ENCODE measurements at places on chromosomes 1 and 21.
A peak's percentile ranks its signal among the peaks of the same experiment; 100 is the strongest.

GRCh38 chr1:151512326-151512725 is 1.1 kb downstream of the CGN start:
- no peak for DNase-seq

DNA sequence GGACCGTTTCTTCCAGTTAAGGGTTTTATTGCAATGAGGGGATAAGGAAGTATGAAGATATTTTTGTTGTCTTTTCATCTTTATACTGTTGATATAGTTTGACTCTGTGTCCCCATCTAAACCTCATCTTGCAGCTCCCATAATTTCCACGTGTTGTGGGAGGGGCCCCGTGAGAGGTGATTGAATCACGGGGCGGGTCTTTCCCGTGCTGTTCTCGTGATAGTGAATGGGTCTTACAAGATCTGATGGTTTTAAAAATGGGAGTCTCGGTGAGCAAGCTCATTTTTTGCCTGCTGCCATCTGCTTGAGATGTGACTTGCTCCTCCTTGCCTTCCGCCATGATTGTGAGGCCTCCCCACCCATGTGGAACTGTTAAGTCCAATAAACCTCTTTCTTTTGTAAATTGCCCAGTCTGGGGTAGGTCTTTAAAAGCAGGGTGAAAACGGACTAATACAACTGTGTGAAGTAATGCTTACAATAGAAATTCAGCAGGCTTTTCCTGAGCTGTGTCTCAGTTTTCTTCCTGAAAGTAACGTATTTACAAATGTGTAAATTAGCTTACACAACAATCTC is 377.3 kb downstream of the SIPA1L2 start:
- DNase-seq = no peak

DNA sequence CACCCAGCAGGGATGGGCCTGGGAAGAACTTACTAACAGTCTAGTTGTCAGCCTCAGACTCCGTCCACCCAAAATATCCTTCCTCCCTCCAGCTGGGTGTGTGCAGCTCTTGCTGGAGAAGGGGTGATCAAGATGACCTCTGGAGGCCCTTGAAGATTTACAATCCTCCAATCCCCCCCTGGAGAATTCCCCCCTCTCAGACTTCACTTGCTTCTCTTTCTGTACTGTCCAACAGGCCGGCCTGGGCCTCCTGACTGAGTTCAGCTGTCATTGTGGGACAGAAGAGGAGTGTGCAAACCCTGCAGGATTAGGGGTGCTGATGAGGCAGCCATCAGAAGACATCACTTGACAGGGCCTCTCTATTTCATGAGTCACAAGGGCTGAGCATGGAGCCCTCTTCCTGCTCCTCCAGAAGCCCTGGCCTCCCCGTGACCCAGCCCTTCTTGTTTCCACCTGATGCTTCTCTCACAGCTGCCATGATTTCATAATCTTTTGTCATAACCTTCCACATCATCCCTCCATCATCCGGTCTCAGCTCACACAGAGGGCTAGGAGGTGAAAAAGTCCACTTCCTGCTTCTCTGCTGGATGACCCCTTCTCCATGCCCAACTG is 17.5 kb upstream of the IGFN1 start:
- DNase-seq = no peak

DNA sequence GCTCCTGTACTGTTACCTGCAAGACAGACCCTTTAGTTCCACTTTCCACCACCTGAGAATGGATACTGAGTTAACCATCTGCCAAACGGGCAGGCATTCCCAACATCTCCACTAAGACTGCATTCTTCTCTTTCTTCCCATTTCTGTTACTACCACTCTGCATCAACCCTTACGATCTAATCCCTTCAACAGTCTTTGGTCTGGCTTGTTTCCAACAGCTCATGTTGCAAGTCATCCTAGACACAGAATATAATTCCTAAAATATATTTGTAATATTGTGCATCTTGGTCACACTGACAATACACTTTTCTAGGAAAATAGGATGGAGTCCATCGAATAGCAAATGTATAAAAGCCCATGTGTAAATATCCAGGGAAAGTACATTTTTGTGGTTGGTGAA is 166.7 kb downstream of the SIPA1L2 start:
- no peak for DNase-seq

DNA sequence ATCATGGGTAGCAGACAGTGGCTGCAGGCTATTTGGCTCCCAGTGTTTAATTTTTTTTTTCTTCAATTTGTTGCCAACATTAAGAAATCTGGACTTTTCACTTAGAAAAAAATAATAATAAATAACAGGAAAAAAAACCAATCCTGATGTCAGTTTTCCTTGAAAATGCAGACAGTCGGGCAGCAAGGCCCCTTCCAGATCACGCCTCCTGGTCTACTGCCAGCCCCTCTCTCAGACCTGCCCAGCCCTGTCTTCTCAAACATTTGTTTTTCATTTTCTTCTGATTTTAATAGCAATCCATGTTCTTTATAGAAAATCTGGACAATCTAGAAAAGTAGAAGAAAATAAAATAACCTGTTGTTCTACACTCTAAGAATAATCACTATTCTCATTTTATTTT is 15.5 kb downstream of the IFNGR2 start:
- DNase-seq = no peak

- no peak for DNase-seq
Measured at GRCh38 chr1:111814642-111815041, 58.9 kb downstream of the DDX20 start.

- DNase-seq = no peak
Measured at GRCh38 chr1:18530587-18531502, 50.1 kb downstream of the KLHDC7A start.

DNA sequence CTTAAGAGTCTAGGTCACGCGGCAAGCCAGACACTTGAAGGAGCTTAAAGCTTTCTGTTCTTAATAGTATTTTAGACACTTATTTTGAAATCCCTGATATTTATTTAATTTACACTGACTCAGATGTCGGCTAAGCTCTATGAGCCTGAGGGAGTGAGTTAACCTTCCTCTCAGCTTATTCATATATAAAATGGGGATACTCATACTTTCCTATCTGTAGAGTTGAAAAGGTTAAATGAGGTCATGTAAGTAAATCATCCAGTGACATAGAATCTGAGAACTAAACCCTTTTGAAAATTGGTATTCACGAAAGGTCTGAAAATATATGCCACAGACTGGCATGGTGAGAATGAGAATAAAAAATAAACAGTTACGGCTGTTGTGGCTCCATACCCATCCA is 1.4 kb upstream of the GPR161 start:
- DNase-seq = no peak

DNA sequence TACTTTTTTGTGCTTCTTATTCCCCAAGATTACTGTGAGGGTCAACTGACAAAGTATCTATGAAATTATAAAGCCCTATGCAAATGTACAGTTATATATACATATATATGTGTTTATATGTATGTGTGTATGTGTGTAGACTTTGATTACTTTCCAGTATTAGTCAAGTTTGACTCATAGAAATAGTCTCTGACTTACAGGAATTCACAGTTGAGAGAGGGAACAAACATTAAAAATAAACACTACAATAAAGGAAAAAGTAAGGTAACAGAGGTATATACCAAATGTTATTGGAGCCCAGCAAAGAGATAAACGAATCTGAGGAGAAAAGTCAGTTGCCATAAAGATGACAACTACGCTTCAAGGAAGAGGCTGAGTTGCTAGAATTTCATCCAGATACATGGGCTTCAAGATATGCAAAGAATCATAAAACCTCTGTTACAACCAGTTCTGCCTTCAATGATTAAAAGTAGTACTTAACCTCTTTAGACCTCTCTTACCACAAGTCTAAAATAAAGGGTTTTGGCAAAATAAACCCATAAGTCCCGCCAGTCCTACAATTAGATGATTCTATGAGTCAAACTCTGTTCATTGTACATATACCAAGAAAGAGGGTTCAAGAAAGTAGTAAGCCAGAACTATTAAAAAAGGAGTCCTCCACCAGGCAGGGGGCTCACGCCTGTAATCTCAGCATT is 7.2 kb downstream of the IFT25 start:
- no peak for DNase-seq

GRCh38 chr1:212595787-212596714 is 12.5 kb upstream of the ATF3 start:
- DNase-seq = peak; percentile 67

DNA sequence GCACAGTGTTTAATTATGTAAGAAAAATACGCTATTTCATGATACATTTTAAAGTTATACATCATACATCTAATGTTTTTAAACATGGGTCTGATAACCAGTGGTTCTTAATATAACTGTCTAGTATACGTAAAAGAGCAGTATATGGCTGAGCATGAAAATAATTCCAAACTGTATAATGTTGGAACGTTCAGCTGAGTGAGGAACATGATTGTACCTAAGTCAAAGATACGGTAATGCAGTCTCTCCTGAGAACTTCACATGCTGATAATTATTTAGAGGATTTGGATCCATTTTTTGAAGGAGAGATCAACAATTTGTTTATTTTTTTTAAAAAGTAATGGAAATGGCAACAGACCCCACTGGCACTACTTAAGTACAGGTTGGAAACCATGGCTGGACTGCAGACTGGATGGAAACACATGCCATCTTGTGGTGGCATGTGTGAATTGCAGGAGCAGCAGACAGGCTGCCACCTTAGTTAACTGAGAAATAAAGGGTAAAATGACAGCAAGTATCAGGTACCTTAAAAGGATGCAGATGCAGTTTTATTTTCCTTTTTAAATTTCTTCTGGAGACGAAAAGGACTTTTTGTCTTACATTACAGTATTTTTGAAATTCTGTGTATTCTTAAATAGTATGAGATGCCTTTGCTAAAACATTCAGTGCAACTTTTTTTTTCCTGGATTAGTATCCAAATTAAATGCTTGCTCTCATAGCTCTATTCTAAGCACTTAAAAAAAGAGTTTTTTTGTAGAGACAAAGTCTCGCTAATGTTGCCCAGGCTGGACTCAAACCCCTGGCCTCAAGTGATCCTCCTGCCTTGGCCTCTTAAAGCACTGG is 73.8 kb downstream of the MTR start:
- DNase-seq = peak; percentile 60

DNA sequence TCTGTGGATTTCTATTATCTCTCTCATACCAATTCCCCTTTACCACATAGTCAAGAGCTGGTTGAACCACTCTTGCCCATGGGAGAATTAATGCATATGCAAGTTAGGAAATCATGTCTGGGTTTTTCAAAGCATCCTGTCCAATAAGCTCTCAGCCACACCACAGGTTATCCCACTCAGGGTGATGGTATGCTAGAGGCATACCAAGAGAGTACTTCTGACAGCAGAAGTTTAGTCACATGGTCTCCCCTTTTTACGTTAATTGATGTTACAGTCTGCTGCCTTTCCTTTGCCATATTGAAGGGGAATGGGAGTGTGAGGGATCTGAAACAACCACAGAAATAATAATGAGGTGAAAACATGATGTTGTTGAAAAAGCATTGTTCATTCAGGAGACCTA is 135.8 kb upstream of the PBX1 start:
- DNase-seq = no peak

GRCh38 chr1:62181532-62181931 is 13.1 kb upstream of the L1TD1 start:
- DNase-seq = no peak

DNA sequence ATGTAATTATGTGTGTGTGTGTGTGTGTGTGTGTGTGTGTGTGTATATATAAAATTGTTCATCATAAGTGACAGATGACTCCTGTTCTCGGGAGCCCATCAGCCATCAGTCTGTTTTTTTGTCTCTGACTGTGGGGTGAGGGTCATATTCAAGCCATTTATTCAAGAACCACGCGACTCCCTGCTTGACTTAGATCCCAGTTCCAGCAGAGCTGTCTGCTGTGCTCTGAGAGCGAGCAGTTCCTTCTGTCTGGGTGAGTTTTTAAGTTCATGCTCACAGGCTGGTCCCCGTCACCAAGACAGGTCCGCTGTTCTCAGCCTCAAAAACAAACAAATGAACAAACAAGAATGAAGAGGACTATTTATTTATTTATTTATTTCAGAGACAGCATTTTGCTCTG is 18.3 kb upstream of the NPPB start:
- DNase-seq = no peak

DNA sequence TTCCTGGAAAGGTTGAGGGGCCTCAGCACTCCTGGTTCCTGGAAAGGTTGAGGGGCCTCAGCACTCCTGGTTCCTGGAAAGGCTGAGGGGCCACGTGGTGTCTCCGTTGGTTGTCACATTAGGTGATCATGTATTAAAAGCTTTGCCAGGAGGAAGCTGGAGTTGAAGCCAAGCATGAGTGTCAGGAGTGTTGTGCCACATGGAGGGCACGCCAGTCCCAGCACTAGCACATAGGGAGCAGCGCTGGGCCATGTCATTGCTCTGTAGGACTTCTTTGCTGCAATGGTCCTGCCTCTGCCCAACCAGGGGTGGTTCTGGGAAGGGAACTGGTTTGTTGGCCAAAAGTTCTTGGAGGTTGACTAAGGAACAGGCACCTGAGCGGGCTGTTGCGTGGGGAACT is 13.3 kb downstream of the ATP5PO start:
- DNase-seq = no peak

GRCh38 chr21:20949884-20950283 is 48.3 kb upstream of the NCAM2 start:
- DNase-seq = no peak

DNA sequence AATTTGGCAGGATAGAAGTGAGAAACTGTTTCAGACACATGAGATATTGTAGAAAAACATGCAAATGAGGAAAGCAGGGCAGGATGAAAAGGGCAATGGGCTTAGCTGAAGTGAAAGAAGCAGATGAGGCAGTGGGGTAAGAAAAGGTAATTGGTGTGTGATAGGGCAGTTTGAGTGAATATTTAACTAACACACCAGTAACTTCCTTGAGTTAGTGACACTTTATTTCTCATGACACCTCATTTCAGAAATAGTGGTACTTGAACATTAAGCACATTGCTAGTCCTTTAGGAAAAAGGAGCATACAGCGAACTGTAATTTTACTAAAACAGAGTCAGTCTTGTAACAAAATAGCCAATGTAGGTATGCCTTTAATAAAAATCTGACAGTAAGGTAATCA is 415.0 kb downstream of the DPYD start:
- DNase-seq = no peak

GRCh38 chr21:33231526-33231925 is 1.8 kb downstream of the IFNAR2 start:
- no peak for DNase-seq

DNA sequence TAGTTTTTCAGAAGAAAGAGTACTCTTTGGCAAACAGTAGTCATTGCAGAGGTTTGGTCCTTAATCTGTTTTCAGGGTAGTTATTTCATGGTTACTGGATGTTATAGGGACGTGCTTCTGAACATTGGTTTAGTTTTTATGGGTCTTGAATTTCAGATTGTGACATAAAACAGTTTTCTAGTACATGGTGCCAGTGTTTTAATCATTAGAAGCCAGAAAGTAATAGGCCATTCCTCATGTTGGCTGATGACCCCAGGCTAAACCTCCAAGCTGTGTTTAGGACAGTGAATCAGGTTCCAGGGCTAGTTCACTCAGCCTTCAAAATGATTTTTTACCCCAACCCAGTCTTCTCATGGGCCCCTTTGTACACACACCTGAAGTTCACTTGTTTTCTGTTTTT is 73.3 kb downstream of the OLFML2B start:
- no peak for DNase-seq

GRCh38 chr1:27416387-27417111 is 24.1 kb downstream of the GPR3 start:
- peak; percentile 79 for DNase-seq

- DNase-seq = no peak
Measured at GRCh38 chr21:32360401-32360975, 32.3 kb downstream of the URB1 start.
